ENCODE measurements at places on chromosomes 13 and 19.

DNA sequence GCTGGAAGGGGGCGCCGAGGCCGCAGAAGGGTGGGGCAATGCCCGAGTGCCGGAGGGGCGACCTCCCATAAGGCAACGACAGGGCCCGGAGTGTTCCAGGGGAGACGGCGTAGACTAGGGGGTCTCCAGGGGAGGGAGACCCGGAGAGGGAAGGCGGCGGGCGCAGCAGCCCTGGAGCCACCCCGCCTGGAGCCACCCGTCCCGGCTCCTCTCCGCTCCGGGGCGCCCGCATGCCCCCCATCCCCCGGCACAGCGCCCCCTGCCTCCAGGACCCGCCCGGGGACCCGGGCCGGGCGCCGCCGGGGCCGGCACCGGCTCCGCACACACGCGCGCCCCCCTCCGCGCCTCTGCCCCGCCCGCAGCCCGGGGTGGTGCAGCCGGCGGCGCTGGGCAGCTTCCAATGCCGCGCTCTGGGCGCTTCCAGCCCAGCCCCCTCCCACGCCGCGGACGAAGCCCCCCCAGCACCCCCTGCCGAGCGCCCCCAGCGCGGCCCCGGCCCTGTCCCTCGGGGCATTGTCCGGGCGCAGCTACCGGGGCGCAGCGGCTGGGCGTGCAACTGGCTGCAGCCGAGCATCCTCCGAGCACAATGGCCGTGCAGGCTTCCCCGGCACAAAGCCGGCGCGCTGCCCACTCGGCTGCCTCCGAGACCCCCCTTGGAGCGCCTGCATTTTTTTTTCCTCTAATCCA is 519 bp downstream of the PTPRS start:
- peak; percentile 7 for DNase-seq

GRCh38 chr13:100536643-100537180 is 51.9 kb downstream of the GGACT start:
- DNase-seq = no peak

DNA sequence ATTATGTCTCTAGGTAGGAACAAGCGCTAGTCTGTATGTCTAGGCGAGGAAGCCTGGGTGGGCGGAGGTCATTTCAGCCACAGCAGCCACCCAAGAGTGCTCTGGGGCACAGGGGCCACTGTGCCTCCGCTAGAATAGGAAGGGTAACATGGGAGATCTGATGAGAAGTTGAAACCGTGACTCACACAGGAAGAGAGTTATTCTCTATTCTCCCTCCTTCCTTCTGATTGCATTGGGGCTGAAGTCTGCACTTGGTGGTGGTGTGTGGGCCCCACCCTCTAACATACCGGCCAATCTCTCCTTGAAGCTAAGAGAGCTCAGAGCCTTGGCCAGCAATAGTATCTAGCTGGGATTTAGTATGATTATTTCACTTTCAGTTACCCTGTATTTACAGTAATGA is 20.3 kb upstream of the GGACT start:
- no peak for DNase-seq

DNA sequence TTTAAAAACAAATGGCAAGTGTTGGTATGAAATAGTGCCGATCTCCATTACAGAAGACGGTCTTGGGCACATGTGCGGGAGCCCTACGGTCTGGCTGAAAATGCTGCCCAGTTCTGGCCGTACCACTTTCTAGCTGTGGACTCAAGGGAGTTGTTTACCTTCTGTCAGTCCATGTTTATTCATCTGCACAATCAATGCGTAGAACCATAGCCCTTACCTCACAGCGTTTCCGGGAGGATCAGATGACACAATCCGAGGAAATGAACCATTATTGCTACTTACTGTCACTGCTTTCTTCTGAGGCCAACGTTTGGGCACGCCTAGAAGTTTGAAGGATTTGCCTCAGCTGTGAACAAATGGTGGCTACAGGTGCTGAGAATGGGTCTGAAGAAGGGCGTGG is 31.2 kb downstream of the GADD45B start:
- DNase-seq = peak; percentile 92

GRCh38 chr19:8192221-8192820 is 16.8 kb upstream of the CERS4 start:
- DNase-seq = no peak

DNA sequence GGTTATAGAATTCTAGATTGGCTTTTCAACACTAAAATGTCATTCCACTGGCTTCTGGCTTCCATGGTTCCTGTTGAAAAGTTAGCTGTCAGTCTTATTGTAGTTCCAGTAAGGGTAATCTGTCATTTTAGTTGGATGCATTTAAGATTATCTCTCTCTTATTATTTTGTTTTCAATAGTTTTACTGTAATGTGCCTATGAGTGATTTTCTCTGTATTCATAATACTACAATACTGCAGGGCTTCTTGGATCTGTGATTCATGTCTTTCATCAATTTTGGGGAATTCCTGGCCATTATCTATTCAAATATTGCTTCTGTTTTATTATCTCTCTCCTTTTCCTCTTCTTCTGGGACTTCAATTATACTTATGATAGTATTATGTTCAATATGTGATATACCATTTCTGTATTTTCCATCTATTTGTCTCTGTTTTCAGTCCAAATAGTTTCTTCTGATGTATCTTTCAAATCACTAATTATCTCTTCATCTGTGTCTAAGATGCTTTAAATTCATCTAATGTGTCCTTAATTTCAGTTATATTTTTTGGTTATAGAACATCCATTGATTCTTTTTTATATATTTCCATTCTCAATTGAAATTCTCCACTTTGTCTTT is 101.5 kb downstream of the KCTD15 start:
- no peak for DNase-seq

GRCh38 chr19:3042621-3043267 is 13.7 kb upstream of the TLE2 start:
- DNase-seq = peak; percentile 73

- DNase-seq = no peak
Measured at GRCh38 chr19:7333198-7334118, 15.3 kb upstream of the ARHGEF18 start.

DNA sequence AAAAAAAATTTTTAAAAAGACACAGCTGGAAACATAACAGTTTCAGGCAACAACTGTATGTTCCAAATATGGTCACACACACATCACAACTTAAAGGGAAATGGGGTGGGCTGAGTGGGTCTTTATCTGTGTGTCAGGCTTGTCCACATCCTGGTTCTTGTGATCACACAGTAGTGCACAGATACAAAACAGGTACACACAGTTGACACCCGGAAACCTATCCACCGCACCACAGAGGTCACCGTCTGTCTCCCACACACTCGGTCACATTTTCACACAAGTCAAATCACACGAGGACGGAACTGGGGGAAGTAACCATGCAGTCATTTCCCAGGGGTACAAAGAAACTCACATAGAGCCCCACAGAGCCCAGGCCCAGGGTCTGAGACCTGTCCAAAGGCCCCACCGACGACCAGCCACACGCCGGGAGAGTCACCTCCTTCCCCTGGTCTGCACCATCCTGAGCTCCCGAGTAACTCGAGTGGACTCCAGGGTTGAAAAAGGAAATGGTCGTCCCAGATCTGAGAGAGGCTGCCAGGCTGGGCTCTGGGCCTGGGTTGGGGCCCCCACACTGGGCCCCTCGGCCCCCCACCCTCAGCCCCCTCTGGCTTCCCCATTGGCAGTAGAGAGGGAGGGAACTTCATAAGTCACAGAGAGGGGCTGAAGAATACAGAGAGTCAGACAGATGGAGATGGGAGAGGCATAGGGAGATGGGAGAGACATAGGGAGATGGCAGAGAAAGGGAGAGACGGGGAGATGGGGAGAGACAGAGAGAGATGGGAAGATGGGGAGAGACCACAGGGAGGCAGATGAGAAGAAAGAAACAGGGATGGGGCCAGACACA is 1.3 kb upstream of the PPAN start:
- no peak for DNase-seq

GRCh38 chr19:17866312-17866963 is 5.3 kb upstream of the SLC5A5 start:
- no peak for DNase-seq

DNA sequence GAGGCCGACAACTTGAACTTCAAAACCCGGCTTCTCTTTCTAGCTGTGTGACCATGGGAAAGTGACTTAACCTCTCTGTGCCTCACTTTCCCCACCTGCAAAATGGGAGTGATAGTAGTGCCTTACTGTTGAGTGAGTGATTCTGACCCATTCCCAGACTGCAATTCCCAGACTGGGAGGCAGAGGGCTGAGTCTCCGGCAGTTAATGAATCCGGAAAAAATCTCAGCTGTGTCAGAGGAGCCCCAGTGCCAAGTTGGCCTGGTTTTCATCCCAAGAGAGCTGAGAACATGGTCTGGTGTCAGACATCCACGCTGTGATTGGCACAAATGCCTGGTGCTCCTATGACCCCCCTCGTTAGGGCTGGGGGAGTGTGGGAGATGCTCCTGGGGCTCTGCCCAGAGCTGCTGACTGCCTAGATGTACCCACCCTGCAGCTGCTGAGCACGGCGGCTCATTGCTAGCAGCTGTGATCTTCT is 50.0 kb downstream of the PIN1 start:
- peak; percentile 95 for DNase-seq

DNA sequence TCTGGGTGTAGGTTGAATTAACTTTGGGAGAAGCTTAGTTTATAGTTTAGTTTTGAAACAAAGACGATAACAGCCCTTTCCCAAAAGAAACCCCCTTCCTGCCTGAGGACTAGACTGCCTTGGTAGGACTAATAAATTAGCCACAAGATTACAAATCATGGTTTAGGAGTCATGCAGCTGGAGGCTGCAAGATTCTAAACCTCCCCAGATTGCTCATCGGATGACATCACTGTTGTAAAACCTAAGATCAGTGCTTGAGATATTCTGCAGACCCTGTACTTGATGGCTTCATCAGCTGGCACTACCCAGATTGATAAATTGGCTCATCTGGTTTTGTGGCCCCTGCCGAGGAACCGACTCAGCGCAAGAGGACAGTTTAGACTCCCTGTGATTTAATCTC is 35.9 kb upstream of the MPHOSPH8 start:
- no peak for DNase-seq

GRCh38 chr19:32388393-32388855 is 17.1 kb upstream of the DPY19L3 start:
- DNase-seq = no peak

DNA sequence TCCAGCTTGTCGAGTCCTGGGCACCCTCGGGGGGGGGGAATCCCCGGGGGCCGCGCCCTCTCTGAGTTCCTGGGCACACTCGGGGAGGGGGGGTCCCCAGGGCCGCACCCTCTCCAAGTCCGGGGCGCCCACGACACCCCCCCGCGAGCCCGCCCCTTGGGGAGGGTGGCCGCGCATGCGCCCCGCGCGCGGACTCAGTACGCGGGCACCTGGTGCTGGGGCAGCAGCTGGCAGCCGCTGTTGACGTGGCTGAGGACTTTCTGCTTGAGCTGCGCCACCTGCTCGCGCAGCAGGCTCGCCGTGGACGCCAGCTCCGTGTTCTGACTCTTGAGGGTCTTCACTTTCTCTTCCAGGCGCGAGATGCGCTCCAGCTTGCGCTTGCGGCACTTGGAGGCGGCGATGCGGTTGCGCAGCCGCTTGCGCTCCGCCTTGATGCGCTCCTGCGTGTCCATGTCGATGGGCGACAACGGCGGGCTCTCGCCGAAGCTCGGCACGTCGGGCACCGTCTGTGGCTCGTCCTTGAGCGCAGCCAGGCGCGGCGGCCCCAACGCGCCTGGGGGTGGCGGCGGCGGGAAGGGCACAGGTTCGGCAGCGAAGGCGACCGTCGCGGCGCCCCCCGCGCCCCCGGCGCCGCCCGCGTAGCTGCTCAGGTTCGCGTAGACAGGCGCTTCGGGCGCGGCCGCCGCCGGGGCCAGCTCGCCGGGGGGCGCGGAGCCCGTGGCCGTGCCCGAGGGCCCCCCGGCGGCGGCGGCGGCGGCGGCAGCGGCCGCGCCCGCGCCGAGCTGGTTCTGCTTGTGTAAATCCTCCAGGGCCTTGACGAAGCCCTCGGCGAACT is 958 bp downstream of the JUND start:
- peak; percentile 93 for DNase-seq

- DNase-seq = no peak
Measured at GRCh38 chr13:107743526-107743925, 471.8 kb downstream of the LIG4 start.

DNA sequence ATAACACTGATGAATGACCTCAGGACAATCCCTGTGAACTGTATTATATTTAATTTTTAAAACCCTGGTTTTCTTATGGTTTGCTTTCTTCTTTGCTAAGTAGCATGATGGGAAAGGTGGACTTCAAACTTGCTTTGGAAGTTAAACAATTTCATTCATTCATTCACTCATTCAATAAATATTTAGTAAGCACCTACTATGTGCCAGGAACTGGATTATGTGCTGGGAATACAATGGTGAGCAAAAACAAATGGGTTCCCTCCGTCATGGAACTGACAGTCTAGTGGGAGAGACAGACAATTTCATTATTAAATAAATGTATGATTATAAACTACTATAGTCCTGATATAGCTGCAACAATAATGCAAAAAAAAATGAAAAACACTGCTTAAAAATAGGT is 70.3 kb downstream of the USP12 start:
- DNase-seq = no peak

DNA sequence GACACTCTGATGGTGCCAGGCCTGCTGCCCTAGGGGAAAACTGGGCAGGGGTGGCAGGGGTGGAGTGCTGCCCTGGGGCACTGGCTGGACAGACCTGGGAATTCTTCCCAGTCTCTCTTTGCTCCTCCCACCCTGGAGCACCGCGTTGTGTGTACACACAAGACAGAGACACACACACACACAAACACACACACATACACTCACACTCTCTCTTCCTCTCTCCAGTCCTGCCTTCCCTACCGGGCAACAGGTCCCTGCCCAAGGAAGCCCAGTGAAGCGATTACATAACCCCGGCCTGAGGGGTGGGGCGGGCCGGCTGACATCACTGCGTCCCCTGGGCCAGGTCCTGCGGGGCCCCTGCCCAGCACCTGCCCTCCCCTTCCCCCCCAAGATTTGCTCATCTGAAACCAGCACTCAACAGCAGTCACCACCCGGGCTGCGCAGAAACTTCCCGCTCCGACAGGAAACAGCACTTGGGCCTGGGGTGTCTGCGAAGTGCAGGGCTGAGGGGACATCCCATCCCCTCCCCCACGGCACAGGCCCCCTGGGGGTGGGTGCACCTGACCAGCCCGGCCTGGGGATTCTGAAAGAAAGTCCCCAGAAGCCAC is 1.2 kb downstream of the MKNK2 start:
- no peak for DNase-seq

GRCh38 chr13:52022356-52022755 is 2.1 kb upstream of the UTP14C start:
- no peak for DNase-seq

- no peak for DNase-seq
Measured at GRCh38 chr19:15372891-15373301, 6.7 kb downstream of the AKAP8 start.

DNA sequence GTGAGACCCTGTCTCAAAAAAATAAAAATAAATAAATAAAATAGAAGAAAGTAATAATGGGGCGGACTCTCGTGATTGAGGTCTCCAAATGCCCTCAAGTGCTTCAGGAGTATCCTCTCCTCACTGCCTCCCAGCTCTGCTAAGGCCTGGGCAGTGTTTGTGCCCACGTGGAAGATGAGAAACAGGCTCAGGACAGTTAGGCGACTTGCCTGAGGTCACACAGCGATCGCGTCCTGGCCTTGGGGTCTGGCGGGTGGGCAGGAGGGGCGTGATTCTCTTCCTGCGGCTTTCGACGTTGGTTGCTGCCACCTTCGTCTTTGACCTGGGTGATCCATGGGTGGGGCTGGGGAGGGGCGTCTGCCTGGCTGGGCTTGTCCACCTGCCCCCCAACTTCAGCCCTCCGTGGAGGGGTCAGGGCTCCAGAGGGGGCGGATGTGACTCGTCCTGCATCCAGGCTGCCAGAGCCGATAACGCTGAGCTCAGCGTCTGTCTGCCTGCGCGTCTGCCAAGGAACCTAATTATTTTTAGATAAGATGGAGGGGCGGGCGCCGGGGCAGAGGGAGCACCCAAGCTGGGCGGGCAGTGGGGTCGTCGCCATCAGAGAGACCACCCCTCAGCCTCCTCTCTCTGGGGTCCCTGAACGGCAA is 56.9 kb downstream of the NFIC start:
- DNase-seq = no peak

Measured in NCI-H2171 treated with DMSO at 0.1 percent for 48 hours (cell line).